Activated T-helper 1 cell treated with Interleukin-2 at 50 U/mL for 16 hours (primary cell): ENCODE measurements at places on chromosomes 13 and 19.
A peak's percentile ranks its signal among the peaks of the same experiment; 100 is the strongest.

- DNase-seq = no peak
Observed at GRCh38 chr13:66537417-66537816, 692.7 kb downstream of the PCDH9 start.

DNA sequence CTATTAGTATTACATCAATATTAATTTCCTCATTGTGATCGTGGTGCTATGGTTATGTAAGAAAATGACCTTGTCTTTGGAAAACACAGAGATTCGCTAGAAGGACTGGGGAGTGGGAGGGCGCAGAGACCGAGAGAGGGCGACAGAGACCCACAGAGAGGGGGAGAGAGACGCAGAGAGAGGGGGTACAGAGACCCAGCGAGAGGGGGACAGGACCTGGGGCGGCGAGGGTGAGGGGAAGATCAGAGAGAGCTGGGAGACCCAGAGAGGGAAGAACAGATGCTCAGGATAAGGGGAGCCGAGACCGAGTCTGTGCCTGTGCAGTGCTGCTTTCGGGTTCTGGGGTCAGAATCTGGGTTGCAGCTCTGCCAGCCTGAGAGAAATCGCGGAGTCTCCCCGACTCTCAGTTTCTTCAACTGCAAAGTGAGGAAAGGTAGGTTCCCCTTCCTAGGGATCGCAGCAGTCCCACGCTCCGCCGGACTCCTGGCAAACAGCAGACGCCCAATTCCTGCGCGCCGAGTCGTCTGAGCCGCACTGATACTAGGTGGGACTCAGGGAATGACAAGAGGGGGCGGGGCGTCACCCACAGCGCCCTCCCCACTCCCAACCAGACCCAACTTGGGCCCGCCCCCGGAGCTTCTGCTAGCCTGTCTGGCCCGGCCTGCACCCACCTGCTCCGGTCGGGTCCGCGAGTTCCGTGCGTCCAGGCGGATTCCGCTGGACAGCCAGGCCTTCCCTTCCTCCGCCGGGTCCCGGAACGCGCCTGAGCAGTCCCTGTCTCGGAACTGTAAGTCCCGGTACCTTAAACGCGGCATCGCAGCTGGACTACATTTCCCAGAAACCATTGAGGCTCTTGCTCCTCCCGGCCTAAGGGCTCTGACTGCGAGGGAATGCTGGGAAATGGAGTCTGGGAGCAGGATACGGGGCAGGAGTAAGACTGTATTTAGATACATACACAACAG is 15.3 kb downstream of the IZUMO2 start:
- peak; percentile 41 for DNase-seq

GRCh38 chr19:5045956-5046338 is 77.0 kb downstream of the KDM4B start:
- DNase-seq = no peak

DNA sequence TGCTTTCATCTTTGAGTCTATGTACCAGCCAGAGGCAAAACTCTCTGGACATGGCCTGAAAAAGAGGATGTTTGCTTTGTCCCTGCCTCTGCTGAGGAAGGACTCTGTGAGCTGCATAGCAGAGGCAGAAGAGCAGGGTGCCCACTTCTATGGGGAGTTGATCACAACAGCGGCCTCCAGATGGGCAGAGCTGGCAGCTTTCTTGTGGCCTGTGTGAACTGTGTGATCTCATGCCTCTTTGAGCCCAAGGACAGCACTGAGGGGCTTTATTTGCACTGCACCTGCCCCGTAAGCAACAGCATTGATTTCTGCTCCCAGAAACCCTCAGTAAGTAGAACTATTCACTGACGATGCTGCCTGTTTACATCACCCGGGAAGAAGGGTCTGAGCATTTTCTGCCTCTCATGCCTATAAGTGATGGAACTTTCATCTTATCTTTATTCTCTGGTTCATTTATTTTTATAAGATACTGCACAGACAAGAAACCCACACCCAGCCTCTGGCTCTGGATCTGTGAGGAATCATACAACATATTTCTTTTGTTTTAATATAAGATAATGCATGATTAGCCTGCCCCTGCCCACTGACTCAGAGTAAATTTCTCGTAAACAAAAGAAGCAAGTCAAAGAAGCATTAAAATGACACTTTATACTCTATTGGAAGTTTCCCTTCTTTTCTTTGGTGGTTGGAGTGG is 244.2 kb upstream of the SOX21 start:
- no peak for DNase-seq

DNA sequence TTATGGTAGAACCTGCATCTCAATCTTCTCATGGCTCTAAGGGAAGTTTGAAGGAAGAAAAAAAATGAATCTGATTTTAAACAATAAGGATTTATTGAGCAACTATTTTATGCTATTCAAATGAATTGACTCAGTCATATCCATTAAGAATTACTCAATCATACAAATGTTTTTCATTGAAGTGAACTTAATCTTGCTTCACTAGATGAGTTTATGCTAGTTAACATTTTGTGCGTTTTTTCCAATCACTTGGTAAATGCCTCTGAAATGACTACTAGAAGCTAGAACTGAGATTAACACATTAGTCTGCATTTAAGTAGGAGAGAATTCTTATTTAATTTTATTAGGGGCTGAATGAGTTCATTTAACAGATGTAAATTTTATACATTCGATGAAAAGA is 25.2 kb downstream of the RXFP2 start:
- no peak for DNase-seq

DNA sequence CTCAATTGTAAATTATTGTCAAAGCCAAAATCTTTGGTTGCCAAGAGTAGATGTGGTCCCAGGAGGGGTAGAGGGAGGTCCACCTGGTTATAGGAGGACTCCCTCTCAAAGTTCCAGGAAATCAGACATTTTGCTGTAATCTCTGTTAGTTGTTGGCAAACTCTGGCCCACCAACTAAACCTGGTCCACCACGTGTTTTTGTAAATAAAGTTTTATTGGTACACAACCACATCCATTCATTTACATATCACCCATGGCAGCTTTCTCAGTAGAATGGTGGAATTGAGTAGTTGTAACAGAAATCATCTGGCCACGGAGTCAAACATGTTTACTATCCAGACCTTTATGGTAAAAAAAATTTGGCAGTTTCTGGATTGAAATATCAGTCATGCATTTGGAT is 70.6 kb downstream of the ZNF557 start:
- DNase-seq = no peak

- DNase-seq = no peak
Observed at GRCh38 chr13:46121597-46122163, 16.8 kb upstream of the CPB2 start.

DNA sequence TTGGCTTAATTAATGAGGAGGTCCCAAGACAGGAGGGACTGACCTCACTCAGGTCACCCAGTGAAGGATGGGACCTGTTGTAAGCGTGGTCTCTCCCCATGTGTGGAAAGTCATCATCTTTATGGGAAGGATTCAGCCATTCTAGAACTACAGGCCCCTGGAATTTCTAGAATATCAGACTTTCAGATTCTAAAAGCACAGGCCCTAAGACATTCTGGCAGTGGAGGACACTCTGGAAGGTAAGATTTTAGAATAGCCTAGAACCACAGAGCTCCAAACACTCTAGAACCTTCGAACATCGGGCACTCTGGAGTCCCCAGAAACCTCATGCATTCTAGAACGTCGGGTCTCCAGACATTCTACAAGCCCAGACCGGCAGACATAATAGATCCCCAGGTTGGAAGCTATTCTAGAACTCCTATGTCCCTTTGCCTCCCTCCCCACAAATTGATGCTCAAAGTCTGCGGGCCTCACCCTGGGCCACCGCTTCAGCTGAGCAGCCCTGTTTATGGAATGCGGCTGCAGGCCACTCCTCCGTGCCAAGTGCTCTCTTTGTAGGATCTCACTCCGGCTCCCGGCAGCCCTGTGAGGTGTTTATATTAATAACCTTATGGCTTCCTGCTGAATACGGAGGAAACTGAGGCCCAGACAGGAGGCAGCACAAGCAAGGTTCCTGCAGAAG is 1.9 kb upstream of the KLK15 start:
- DNase-seq = no peak

DNA sequence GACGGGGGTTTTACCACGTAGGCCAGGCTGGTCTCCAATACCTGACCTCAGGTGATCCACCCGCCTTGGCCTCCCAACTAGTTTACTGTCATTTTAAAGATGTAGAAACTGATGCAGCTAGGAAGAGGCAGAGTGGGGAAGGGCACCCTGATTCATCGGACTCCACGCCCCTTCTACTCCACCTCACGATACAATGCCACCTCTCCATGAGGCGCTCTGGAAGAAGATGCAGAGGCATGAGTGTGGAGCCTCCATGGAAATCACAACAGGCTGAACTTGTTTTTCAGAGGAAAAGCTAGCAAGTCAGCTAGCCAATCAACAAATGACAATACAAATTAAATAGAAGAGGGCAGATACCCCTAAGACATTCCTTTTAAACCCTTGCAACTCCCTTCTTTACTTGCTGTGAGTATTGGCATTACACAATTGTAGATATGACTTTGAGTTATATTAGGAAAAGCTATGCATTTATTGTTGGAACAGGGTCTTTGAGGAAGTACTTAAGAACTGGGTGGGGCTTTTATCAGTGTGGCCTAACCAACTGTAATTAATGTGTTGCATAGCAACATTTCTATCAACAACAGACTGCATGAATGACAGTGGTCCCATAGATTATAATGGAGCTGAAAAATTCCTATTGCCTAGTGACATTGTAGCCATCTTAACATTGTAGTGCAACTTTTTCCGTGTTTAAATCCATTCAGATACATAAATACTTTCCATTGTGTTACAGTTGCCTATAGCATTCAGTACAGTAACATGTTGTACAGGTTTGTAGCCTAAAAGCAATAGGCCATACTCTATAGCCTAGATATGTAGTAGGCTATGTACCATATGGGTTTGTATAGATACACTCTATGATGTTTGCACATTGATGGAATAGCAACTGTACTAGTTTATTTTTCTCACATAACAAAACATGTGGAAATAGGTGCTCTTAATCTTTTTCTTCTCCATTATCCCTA is 17.6 kb downstream of the WDFY2 start:
- DNase-seq = no peak

- DNase-seq = peak; percentile 10
Observed at GRCh38 chr13:26721251-26722121, 39.1 kb downstream of the GPR12 start.

- DNase-seq = no peak
Observed at GRCh38 chr13:24263632-24264031, 45.7 kb upstream of the C1QTNF9 start.

DNA sequence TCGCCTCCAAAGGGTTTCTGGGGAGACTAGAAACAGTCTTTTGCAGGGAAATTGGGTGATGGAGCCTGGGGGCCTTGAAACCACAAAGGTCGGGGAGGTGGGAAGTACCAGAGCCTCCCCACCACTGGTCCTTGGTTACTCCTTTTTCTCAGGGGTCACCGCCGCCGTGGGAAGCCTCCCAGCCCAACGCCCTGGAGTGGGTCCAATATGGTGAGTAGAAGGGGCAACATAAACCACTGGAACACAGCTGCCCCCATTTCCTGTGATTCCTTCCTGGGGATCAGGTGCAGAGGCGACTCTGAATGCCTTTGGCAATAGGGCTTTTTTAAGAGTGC is 5.8 kb downstream of the PGLYRP1 start:
- DNase-seq = no peak

DNA sequence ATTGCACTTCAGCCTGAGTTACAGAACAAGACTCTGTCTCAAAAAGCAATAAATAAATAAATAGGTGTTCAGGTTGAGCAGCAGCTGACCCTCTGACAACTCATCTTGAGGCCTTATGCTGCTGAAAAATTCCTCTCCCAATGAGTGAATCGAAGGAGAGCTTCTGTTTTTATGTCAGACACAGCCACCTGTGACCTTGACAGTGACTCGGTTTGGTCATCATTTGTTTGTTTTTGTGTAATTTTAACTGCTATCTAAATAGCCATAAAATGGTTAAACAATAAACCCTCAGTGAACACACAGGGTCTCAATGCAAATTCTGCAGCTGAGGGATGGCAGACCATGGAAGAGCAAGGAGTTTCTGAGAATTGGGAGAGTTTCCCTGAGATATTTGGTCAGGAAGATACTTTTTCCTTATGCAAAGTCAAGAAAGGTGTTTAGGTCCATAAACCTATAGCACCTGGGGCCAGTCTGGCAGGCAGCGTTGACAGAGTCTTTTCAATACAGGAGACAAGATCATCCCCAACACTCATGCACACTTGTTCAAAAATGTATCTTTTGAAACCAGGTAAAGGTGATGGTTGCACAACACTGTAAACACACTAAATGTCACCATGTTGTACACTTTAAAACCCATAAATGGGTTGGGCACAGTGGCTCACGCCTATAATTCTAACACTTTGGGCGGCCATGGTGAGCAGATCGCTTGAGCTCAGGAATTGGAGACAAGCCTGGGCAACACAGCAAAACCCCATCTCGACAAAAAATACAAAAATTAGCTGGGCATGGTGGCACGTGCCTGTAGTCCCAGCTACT is 16.6 kb upstream of the SLC25A30 start:
- no peak for DNase-seq

DNA sequence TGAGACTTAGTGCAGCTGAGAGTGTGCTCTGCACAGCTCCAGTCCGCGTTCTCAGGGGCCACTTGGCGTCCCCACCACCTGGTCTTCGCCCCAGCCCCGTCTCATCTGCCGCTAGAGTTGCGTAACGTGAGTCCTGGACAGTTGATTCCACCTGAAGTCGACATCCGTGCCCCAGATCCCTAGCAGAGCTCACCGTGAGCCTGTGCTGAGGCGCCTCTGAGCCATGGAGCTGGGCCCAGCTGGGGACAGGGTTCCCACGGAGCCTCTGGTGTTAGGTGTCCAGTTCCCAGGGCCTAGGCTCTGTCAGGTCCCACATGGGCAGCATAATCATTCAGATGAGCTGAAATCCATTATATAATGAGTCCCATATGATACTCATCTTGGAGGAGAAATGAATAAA is 147.1 kb upstream of the SOX1 start:
- no peak for DNase-seq

DNA sequence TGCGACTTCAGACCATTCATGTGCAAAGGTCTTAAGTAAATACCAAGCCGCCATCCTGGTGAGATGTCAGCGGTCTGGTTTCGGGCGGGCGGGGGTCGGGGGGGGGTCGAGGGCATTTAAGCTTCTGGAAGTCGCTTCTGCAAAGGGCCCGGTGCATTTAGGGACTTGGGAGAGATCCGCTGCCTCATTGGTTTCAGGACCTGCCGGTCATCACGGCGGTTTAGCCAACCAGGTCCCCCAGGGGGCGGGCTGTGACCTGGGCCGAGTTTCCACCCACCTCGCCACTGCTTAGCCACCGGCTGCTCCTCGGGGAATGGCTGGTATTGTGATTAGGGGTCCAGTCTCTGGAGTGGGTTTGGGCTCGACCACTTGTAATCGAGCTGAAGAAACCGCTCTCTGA is 7.8 kb downstream of the ANKLE1 start:
- DNase-seq = no peak

DNA sequence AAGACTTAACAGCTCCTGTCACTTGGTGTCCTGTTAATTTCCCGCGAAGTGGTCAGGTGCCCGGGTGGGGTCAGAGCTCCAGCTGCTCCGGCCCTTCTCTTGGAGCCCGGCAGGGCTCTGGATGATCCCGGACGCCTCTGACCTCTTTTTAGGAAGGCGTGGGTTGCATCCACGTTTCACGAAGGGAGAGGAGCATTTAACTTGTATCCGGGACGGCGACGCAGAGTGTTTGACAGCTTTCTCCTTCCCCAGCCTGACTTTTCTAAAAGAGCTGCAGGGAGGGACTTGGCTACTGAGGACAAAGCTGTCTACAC is 656 bp downstream of the ZNF155 start:
- no peak for DNase-seq

- no peak for DNase-seq
Observed at GRCh38 chr19:43798546-43799409, 3.5 kb downstream of the LYPD5 start.
